ENCODE measurements at places on chromosomes 3 and 15. TPM values are rescaled to one million over a fixed set of nuclear protein-coding genes. Genes with fewer than 3 reads are reported as not detected.

PLCL2 gene
- total RNA-seq = 6.8 TPM

GOLGA8G gene
- not detected for total RNA-seq

SH3GL3 gene
- total RNA-seq = 0.68 TPM

MYL3 gene
- 0.15 TPM for total RNA-seq

CMTM8 gene
- total RNA-seq = 9.8 TPM

CYP11A1 gene
- total RNA-seq = 0.08 TPM

FBXO40 gene
- not detected for total RNA-seq

MITF gene
- total RNA-seq = 6.6 TPM

DENND4A gene
- 5.6 TPM for total RNA-seq

SEMA3G gene
- total RNA-seq = 0.16 TPM

LIPC gene
- 0.17 TPM for total RNA-seq

MEX3B gene
- total RNA-seq = 3.2 TPM
